ENCODE measurements at places on chromosomes 12 and 14.
A peak's percentile ranks its signal among the peaks of the same experiment; 100 is the strongest.

DNA sequence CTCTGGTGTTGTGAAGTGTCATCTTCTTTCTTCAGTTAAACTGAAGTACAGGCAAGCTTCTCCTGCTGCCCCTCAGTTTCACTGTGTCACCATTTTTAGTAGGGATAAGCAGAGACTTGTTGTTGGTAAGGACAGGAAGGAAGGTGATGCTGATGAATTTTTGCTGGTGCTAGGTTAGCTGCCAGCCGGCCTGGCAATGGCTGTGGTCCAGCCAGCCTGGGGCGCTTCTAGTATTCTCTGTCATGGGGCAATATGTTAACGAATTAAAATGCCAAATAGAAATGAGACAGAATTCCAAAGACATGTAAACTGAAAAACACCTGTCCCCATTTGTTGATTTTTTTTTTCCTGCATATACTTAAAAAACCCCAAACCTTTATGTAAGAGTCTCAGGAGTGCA lies 602.9 kb downstream of the DIO2 start:
- DNase-seq = no peak

- DNase-seq = no peak
These were observed 196.9 kb upstream of the LRFN5 start for GRCh38 chr14:41409806-41410205.

DNA sequence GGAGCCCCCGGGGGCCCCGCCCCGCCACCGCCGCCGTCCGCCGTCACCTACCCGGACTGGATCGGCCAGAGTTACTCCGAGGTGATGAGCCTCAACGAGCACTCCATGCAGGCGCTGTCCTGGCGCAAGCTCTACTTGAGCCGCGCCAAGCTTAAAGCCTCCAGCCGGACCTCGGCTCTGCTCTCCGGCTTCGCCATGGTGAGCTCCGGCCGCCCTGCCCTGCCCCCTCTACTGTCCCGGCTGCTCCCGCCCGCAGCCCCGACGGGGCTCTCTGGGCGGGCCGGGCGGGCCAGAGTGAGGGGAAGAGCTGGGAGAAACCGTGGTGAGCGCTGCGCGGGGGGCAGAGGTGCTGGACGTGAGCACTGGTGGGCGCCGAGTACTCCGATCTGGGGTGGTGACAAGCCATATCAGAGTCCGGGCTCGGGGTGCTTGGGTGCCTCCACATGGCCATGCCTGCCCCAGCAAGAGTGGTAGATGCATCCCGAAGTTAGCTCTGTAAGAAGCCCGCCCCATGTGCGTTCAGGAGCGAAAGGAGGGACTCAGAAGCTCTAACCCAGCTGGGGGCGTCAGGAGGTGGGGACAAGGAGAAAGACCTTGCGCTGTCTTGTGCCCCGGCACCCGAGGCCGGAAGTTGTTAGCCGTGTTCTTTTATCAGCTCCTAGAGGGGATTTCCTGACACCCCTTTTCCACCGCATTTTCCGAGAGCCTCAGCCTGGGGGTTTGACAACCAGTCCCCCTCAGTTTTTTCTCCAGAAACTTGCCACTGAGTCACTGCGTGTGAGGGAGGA lies 717 bp downstream of the ORAI1 start:
- peak; percentile 94 for DNase-seq

- DNase-seq = no peak
These were observed 40.9 kb upstream of the PLEKHA5 start for GRCh38 chr12:19088606-19089005.

GRCh38 chr12:11836282-11837151 lies 187.0 kb downstream of the ETV6 start:
- peak; percentile 39 for DNase-seq

DNA sequence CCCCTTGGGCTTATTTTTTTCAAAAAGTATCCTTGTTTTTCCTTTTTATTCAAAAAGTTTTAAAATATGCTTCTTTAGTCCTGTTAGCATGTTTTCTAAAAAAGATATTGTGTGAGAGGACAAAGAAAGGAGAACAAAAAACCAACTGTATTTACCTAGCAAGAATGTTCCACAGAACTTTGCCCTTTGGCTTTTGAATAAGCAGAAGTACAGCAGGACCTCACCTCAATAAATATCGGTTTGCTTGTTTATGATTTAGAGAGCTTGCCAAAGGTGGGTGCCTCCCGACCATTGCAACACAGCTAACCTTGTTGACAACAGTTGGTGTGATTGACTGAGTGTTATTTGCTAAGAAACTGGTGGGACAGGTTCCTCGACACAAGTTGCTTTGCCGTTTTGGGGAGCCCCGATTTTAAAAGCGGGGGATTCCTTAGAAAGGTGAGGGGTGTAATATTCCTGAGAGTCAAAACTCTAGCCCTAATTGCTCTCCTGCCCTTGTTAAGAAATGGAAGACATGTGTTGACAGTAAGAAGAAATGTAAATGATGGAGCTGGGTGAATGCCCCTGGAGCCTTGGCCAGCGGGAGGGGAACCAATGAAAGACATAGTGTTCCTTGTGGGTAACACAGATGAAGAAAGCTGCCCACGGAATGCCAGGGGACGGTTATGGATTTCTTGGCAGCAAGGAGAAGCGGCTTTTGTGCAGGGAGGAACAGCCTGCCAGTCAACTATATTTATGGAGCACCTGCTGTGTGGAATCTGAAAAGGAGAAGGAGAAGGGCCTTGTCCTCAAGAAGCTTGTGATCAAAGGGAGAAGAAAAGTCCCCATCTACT lies 13.7 kb downstream of the MYBPC1 start:
- no peak for DNase-seq
